GM04503 (cell line): ENCODE measurements at places on chromosomes 12 and 14.

- DNase-seq, result no peak
Observed at GRCh38 chr14:67762051-67762450, 54.3 kb downstream of the ZFYVE26 start.

- no peak for DNase-seq
Observed at GRCh38 chr14:58272588-58273372, 25.6 kb upstream of the ARID4A start.

DNA sequence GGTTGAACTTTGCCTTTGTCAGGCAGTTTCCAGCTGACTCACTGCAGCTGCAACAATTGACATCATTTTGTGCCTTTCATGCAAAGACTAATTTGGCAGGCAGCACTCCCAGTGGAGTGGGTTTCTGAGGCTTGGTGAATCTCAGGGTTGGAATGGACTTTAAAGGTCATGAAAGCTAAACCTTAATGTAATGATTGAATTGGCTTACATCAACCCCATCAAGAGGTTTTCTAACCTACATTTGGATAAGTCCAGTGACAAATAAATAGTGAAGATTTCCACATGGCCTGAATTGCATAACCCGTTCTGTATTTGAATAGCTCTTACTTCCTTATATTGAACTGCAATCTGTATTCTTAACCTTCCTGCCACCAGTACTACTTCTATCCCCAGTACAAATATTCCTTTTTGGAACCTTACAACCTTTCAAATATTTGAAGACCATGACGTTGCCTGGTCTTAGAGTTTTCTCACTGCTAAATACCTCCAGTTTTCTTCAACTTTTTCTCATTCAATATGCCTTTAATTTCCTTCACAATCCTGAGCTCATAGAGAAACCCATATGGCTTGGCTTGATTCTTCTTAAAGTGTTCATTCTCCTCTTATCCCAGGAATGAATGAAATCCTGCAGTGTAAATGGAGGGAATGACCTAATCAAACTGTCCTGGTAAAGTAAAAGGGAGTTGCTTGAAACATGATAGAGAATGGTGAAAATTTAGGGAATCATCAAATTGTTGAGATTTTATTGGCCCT, 168.1 kb upstream of the NOVA1 start:
- DNase-seq, result peak; percentile 78

- no peak for DNase-seq
Observed at GRCh38 chr14:60815371-60815770, 80.8 kb downstream of the MNAT1 start.

DNA sequence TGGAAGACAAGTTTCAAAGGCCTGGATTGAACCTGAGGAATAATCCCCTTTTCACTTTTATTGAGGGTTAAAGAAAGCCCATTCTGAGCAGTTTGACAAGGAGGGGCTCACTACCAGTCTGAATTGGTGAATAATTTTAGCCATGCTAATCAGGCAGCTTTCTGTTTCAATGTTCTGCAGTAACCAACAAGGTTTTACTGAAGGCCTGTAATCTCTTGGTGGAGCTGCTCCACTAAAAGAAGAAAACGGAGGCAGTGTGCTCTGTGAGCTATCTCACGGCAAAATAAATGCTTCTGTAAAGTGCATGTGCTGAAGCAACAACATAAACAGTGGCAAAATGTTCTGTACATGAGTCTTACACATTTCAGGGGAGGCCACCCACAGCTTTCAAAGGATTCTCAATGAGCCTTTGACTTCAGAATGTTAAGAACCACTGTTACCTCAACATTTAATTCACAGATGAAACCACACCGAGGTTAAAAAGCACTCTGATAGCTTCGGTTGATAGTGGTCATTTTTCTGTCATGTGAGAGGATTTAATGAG, 111.2 kb downstream of the LRIG3 start:
- no peak for DNase-seq

DNA sequence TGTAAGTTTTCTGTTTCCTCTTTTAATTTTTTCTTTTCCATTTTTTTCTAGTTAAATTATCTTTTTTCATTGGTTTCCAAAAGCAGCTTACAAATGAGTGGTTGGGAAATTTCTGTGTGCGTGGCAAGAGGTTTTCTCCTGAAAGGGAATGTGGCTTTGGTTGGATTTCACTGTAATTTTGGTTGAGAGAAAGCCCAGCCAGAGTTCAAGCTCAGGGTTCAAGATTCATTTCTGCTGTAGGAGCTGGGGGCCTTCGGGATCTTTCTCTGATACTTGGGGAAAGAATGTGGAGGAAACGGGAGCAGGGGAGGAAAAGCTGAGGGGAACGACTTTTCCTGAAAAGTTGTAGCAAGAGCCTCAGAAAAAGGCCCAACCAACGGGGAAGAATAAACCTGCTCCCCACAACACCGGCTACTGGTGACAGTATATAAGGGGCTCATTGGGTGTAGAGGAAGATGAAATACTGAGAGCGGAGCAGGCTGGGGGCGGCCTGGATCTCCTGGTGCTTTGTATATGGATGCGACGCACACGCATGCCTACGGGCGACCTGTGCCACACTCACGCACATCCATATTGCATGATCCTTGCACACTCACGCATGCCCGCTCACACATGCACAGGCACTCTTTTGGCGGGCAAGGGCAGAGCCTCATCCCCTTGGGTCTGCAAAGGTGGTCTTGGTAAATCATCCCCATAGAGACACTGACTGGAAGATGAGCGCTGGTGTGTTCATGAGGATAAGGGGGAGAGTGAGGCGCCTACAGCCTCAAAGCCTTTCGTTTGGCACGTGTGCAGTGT, 1.9 kb downstream of the HOXC10 start:
- no peak for DNase-seq

- no peak for DNase-seq
Observed at GRCh38 chr12:65756956-65757511, 67.2 kb upstream of the HMGA2 start.

- peak; percentile 32 for DNase-seq
Observed at GRCh38 chr12:32298917-32299316, 100.4 kb upstream of the FGD4 start.

GRCh38 chr12:32051511-32052211, 55.0 kb upstream of the BICD1 start:
- DNase-seq, result peak; percentile 71

DNA sequence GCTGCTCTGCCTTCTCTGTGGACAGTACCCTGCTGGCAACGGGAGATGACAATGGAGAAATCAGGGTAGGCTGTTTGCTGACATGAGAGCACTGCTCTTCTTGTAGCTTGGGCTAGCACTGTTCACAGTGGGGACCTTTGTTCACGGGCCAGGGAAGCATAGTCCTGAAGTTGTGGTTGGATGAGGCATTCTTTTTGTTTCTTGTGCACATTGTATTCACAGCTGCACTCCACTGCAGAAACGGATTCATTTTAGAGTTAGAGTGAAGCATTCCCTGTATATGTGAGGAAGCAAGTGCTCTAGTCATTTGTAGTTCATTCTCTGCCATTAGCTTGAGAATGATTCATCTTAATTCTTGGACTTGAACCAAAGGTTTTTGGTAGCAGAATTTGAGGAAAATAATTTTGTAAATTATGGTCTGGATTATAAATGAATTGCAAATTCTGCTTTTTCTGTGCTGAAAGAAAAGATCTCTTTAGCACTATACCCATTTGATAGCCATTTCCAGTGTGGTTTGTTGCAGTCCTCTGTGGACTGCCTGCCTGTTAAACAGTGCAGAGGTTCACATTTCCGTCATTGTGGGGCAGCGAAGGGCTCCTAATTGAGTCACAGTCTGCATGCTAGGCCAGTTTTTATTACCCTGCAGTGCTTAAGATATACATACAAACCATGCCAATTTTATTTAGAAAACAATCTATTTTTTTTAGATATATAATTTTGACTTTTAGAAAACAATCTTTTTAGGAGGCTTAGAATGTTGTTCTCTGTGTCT, 80.6 kb downstream of the APAF1 start:
- peak; percentile 28 for DNase-seq

GRCh38 chr12:6630736-6631135, 5.0 kb downstream of the LPAR5 start:
- DNase-seq, result no peak

GRCh38 chr12:1691123-1692007, 495 bp downstream of the ADIPOR2 start:
- DNase-seq, result no peak

DNA sequence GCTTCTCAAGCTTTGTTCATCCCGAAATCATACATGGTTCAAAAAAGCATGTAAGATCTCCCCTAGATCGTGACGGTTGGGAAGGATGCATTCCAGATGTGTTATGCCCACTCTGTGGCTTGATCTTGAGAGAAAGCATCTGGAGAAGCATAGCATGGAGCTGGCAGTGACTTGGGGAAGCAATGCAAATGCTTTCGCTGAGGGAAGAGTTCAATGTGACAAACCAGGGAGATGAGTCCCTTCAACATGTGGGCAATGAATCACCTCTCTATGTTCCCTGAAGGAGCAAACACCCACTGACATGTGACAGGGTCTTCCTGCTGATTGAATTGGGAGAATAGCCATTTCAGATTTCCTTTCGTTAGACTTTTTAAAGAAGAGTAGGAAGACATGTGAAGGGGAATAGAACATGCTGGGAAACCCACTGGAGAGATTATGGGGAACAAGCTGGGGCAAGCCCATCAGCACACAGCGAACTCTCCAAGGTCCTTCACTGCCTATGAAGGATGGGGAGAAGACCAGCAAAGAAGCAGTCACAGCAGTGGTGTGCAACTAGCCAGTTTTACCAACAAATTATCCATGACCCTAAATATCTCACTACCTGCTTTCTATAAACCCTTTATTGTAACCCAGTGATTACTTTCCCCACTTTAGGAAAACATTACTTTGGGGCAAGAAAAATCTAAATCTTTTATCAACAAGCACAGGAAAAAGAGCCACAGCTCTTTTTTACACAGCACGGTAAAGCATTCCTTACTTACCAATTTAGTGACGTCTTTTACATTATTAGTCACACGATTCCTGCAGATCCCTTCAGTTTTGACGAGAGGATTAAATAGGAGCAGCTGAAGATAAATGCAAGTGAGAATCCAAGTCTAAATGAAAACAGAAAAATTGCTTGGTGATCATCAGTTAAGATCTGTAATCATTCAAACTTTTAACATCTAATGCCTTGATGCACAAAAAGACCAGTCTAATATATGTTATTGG, 35.0 kb downstream of the KITLG start:
- no peak for DNase-seq

DNA sequence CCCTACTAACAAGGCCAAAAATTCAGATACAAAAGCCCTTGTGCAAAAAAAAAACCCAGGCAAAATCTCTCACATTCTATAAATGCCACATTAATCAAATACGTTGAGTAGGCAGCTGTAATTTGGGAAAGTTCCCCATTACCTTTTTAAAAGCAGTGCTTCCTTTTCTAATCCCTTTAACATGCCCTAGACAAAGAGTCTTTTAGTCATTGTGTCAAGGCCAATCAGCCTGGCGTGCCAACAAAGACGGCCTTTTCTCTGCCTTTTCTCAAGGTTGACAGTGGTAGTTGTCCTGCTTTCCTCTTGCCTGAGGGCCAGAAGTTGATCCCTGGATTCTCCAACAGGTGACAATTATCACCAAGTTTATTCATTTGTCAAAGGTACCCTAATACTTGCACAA, 62.5 kb upstream of the METAP2 start:
- no peak for DNase-seq
